ENCODE measurements at places on chromosomes 7 and 10. TPM values are rescaled to one million over a fixed set of nuclear protein-coding genes. Genes with fewer than 3 reads are reported as not detected.

Gene PLPP4
- not detected for total RNA-seq

Gene STARD3NL
- 61.6 TPM for total RNA-seq

GRCh38 chr10:5543623-5544022, 18.9 kb downstream of the CALML3 start:
- no peak for DNase-seq

- no peak for DNase-seq
These were observed 44.5 kb upstream of the AGR3 start for GRCh38 chr7:16926283-16926682.

- no peak for DNase-seq
These were observed 22.9 kb upstream of the NPS start for GRCh38 chr10:127526161-127526560.

DNA sequence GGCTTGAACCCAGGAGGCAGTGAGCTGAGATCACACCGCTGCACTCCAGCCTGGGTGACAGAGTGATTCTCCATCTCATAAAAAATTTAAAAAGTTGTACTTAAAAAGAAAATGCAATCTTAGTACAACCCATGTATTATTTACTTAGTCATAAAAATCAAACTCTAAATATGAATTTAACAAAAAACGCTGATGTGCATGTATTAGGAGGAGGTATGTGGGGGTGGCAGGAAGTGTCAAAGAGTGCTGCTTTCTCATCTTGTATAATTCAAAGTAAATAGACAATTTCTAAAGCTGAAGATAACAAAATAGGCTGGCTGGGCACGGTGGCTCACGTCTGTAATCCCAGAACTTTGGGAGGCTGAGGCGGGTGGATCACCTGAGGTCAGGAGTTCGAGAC, 81.0 kb upstream of the NRBF2 start:
- DNase-seq: no peak

- no peak for DNase-seq
These were observed 153.0 kb upstream of the LRRTM3 start for GRCh38 chr10:66772548-66773471.

DNA sequence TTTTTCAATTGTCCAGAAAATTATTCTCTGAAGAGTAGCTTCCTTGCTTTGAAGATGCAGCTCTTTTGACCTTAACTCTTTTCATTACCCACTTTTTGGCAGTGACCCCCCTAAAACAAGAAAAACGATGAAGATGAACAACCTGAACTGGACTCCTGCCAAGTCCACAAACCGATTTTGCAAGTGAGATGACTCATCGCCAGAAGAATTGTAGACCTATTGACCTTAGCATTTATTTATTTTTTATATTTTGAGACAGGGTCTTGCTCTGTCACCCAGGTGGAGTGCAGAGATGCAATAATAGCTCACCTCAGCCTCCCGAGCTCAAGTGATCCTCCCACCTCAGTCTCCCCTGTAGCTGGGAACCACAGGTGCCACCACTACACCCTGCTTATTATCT, 859.2 kb downstream of the GATA3 start:
- no peak for DNase-seq

DNA sequence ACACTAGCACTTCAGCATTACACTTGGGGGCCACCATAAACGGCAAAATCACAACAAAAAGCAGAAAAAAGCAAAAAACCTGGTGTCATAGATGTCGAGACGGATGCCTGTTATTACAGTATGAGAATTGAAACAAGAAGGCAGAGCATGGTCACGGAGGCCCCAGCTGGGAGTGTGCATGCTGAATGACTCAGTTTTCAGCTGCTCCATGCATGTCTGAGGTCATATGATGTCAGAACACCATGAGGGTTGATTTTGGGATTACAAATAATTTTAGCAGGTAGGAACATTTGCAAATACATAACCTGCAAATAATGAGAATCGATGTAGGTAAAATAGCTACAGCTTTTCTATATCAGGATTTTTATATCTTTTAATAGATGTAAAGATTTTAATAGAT, 19.1 kb downstream of the ZMYND11 start:
- no peak for DNase-seq

GRCh38 chr7:155992107-155992506, 179.8 kb upstream of the SHH start:
- no peak for DNase-seq

- DNase-seq: peak; percentile 70
These were observed 147.6 kb downstream of the DIP2C start for GRCh38 chr10:541750-542371.

All from stomach (tissue), 19 donors.